ENCODE measurements at places on chromosomes 3 and 15.

GRCh38 chr3:11136830-11137626 lies 17.3 kb upstream of the HRH1 start:
- no peak overlapping the region for H3K27ac ChIP-seq
- H3K27me3 ChIP-seq, result peaks cover 6% of the 10 kb centered on the region
- DNase-seq, result no peak
- no peaks in the 10 kb centered on the region for H3K4me1 ChIP-seq

- H3K36me3 ChIP-seq, result no peaks in the 10 kb centered on the region
- H3K4me1 ChIP-seq, result peaks cover 66% of the 10 kb centered on the region
- H3K4me3 ChIP-seq, result no peak overlapping the region
- H3K27ac ChIP-seq, result no peak overlapping the region
These were observed 760.8 kb upstream of the CFAP20DC start for GRCh38 chr3:59810606-59811005.

GRCh38 chr15:79025201-79025600 lies 65.4 kb downstream of the RASGRF1 start:
- no peak overlapping the region for H3K4me3 ChIP-seq
- no peaks in the 10 kb centered on the region for H3K4me1 ChIP-seq
- H3K36me3 ChIP-seq, result no peaks in the 10 kb centered on the region
- no peak overlapping the region for H3K27ac ChIP-seq
- no peak for DNase-seq
- H3K27me3 ChIP-seq, result peaks cover 30% of the 10 kb centered on the region

- H3K27me3 ChIP-seq, result no peaks in the 10 kb centered on the region
- no peak overlapping the region for H3K4me3 ChIP-seq
- no peak overlapping the region for H3K27ac ChIP-seq
- H3K4me1 ChIP-seq, result peaks cover 31% of the 10 kb centered on the region
- DNase-seq, result no peak
These were observed 159.8 kb downstream of the WNT5A start for GRCh38 chr3:55327131-55327920.

GRCh38 chr3:64321747-64322146 lies 96.5 kb upstream of the PRICKLE2 start:
- no peak overlapping the region for H3K27ac ChIP-seq
- no peak overlapping the region for H3K4me3 ChIP-seq
- H3K36me3 ChIP-seq, result peaks cover 5% of the 10 kb centered on the region
- no peak for DNase-seq

DNA sequence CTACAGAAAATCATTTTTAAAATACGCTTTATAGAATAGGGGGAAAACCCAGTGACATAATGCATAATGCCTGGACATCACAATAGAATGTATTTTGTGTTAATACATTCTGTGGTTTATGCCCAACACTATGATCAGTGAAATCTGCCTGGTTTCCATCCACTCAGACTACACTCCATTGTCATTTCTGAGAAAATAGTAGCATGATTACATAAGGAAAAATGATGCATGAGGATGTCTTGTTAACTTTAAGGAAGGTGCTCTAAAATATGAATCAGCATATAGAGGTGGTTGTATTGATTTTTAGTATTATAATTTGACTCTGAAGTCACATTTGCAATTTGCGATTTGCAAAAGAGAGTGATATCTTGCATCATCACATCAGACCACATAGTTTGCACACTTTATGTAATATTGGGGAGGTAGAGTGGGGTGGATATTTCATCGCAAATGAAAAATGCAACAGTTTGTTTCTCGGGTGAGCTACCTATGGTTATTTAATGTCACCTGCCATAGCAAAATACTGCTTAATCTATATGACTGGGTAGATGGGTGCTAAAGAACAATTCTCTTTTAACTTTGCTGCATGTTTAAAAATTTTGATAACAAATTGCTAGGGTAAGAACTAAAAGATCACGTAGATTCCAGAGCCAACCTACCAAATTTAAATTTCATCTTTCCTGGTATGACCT lies 403.9 kb downstream of the IL5RA start:
- no peaks in the 10 kb centered on the region for H3K27me3 ChIP-seq
- peak overlapping the region; percentile 49 for H3K27ac ChIP-seq
- no peaks in the 10 kb centered on the region for H3K36me3 ChIP-seq
- no peak overlapping the region for H3K4me3 ChIP-seq
- DNase-seq, result no peak

DNA sequence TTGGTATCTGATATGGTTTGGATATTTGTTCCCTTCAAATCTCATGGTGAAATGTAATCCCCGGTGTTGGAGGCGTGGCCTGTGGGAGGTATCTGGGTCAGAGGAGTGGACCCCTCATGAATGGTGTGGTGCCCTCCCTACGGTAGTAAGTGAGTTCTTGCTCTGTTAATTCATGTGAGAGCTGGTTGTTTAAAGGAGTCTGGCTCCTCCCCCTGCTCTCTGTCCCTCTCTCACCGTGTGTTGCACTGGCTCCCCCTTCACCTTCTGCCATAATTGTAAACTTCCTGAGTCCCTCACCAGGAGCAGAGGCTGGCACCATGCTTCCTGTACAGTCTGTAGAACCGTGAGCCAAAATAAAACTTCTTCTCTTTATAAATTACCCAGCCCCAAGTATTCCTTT lies 246.9 kb upstream of the AGTR1 start:
- no peaks in the 10 kb centered on the region for H3K27me3 ChIP-seq
- no peaks in the 10 kb centered on the region for H3K36me3 ChIP-seq
- H3K27ac ChIP-seq, result peak overlapping the region; percentile 81
- peaks cover 7% of the 10 kb centered on the region for H3K4me1 ChIP-seq

DNA sequence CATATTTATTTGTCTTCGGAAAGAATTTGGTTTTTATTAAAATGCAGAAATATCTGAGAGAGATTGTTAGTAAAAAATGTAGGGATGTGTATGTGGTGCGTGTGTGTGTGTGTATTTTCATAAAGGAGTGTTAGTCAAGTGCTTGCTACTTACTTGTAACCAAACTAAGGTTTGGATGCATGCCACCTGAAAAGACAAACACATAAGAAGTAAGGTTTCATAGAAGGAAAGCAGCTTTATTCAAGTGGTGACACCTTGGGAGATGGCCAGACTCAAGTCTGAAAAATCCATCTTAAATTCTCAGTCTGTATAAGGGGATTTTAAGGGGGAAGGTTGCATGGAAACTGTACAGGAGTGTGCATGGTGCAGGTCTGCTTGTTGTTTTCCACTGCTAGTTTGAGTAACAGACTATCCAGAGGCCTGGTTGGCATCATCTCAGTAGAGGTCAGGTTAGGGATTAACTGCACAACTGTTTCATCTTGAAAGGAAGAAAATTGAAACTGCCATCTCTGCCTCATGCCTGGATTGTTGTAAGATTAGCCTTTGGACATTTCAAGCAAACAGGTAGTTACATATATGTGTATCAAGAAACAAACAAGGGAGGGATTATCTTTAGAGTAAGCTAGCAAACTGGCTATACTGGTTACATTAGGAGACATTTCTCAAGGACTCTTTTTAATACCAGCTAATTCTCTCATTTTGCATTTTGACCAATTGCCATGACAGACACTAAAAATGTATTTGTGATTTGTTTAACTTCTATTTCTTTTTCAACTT lies 196.7 kb downstream of the EPHA6 start:
- DNase-seq, result no peak
- no peak overlapping the region for H3K4me3 ChIP-seq
- peaks cover 8% of the 10 kb centered on the region for H3K27me3 ChIP-seq
- H3K36me3 ChIP-seq, result no peaks in the 10 kb centered on the region
- no peaks in the 10 kb centered on the region for H3K4me1 ChIP-seq

DNA sequence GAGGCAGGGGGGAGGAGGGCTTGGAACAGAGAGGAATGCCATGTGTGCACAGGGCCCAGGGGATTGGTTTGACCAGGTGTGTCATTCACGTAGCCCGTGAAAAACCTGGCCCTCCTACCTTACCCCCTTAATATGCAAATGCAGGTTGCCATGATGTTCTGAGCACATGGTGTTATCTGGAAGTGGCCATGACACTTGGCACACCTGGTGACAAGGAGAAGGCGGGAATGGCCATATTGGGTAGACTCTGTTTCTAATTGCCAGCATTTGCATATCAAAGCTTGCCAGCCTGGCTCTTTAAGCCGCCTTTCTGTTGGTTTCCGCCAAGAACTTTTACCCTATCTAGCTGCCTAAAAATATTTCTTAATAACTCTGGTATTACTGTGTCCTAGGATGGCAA lies 202.1 kb upstream of the DPH6 start:
- peaks cover 31% of the 10 kb centered on the region for H3K4me1 ChIP-seq
- H3K4me3 ChIP-seq, result no peak overlapping the region
- no peak overlapping the region for H3K27ac ChIP-seq
- peaks cover 8% of the 10 kb centered on the region for H3K36me3 ChIP-seq
- H3K27me3 ChIP-seq, result peaks cover 7% of the 10 kb centered on the region

- H3K4me3 ChIP-seq, result no peak overlapping the region
- H3K27ac ChIP-seq, result no peak overlapping the region
- no peaks in the 10 kb centered on the region for H3K36me3 ChIP-seq
- peaks cover 4% of the 10 kb centered on the region for H3K27me3 ChIP-seq
- no peak for DNase-seq
- H3K4me1 ChIP-seq, result no peaks in the 10 kb centered on the region
These were observed 42.3 kb downstream of the TP63 start for GRCh38 chr3:189673535-189673934.

Measured in nephron progenitor cell (in vitro differentiated cells).